Activated T-helper 1 cell treated with Interleukin-2 at 50 U/mL for 16 hours (primary cell): ENCODE measurements at places on chromosomes 3 and 15.

DNA sequence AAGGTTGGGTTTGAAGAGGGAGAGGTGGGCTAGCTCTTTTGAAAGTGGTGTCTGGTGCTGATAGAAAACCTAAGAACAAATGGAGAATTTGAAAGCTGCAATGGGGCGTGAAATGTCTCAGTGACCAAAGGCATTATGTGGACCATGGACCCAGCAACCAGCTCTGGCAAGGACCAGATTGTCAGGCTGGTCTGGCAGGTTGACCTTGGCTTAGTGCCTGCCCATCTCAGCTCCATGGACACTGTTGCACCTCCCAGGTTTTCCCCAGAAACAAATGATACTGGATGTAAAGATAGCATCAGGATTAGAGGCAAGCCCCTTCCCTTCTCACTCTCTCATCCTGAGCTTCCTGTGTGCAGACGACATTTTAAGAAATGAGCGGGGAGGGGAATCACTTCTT, 302.9 kb upstream of the LRRFIP2 start:
- DNase-seq, result no peak

GRCh38 chr15:30038667-30039523, 43.9 kb upstream of the GOLGA8J start:
- DNase-seq, result no peak

DNA sequence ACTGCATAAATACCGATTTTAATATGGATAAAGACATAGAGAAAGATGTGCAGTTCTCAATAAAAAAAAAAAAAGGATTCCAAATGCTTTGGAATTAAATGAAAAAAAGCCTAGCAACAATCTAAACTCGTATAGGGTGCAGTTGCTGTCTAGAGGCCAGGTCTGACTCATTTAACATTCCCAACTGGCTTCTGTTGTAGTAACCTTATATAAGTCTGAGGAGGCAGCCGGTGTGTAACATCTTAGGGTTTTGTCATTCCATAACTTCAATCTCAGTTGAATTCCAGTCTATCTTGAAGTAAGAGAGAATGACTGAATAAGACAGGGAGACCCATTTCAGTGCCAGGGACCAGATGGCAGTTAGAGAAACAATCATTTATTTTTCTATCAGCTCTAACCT, 6.5 kb downstream of the PDCD10 start:
- no peak for DNase-seq

DNA sequence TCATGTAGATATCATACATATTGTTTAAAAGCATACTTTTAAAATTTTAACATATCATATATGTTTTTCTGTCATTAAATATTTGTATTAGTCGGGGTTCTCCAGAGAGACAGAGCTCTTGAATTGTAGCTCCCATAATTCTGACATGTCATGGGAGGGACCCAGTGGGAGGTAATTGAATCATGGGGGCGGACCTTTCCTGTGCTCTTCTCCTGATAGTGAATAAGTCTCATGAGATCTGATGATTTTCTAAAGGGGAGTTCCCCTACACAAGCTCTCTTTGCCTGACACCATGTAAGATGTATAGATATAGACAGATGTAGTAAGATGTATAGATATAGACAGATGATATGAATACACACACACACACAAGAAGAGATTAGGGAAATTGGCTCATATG, 161.2 kb upstream of the ABI3BP start:
- DNase-seq, result no peak

GRCh38 chr15:48191574-48192225, at the start of gene CTXN2:
TSS of gene CTXN2 (plus strand) at chr15:48191665. CDS start at chr15:48201301, 9,636 bp downstream.
- no peak for DNase-seq

DNA sequence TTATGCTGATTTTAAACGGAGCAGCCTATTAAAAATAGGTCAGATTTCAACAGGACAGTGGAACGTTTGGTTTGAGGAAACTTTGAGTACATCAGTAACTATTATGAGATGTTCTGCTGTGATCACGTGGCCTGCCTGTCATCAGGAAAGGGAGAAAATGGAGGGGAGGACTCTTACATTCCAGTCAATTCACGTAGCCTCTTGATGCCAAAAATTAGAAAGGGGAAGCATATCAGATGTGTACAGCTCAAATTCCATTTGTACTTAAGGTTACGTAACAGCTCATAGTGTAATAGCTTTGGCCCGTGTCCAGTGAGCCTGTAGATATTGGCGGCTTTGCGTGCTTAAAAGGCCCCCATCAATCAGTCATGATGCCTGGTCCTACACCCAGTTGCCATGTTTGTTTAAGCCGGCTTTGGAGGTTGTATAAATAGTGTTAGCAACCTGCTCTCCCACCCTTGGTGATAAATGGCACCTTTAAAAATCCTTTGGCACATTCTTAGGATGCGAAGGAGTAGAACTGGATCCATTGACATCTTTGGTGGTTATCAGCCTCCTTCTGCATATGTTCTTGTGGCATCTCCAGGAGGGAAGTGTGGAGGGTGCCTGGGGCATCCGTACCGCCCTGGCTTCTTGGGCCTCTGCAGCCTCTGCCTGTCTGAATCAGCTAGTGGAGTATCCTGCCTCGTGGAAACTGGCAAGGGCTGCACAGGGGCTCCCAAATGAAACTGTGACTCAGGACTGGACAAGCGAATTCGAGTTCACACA, 163.9 kb downstream of the THSD4 start:
- no peak for DNase-seq

DNA sequence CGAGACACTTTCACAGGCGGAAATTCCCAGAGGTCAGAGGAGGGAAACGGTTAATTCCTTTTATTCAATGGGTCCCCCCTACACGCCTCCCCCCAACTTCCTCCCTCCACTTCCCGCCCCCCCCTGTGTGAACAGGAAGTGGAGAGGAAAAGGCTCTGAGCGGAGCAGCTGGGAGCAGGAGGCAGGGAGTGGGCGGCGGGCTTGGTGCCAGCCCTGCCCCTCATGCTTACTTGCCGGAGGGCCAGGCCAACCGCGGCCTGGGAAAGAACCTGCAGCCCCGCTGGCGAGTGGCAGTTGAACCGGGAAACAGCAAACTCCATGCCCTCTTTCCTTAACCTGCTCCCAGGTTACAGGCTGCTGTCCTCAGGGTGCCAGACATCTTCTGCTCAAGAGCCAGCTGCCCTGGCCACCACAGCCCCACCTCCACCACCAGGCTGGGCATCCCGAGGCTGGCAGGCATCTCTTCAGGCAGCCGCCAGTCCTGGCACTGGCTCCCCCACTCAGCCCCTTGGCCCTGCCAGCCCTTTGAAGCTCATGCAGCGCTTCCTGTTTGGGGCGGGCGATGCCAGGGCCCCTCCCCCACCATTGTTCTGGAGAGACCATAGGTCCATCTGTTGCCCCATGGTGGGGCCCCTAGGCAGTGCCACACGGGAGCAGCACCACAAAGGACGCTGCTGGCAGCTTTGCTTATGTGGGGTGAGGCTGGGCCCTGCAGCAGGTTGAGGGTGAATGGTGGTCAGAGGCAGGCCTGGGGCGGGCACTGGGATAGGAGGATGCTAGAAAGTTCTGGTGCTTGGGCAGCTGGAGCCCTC, 12.9 kb downstream of the VPS18 start:
- peak; percentile 45 for DNase-seq

DNA sequence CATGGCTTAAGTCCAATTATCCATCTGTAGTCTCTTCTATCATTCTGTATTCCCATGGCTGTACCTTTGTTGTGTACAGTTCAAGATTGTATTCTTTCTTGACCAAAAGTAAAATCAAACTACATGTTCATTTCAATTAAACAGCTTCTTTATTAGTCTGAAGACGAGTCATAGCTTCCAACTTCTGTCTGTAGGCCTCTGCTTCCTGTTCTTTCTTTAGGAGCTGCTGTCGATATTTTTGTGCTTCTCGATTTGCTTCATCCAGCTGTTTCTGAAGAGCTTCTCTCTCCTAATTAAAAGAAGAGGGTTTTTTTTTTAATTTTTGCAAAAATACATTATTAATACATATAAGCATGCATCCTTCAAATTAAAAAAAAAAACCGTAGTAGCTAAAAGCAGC, 13.0 kb upstream of the HDC start:
- DNase-seq, result no peak

DNA sequence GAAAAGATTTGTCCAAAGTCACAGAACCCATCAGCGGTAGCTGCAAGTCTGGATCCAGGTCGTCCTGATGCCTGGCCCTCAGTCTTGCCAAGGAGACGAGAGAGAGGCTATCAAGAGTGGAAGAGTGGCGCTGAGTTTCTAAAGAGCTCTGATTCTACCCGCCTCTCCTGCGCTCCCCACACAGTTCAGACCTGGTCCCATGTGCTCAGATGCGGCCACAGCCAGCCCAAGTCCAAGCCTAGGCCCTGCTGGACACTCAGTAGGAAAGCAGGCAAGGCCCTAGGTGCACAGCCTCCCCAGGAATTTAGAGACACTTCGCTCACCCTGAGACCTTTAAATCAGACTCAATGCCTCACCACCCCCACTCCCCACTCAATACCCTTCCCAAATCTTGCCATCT, 32.4 kb downstream of the CCDC12 start:
- DNase-seq, result no peak

DNA sequence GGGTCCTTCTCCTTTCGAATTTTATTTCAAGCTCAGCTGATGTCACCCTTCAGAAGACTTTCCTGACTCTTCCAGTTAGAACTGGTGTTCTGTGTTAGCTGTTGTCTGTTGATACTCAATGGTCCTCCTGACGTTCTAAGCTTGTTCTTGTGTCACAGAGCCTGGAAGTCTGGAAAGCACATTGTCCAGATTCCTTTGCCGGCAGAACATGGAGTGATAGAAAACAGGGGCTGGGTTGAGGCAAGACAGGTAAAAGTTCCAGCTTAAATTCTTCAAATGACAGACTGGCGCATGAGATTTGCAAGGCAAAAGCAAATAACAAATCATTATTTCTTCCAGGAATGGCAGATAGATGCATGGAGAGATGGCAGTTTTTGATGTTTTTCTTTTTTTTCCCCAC, 102.0 kb upstream of the CLSTN2 start:
- DNase-seq, result no peak

DNA sequence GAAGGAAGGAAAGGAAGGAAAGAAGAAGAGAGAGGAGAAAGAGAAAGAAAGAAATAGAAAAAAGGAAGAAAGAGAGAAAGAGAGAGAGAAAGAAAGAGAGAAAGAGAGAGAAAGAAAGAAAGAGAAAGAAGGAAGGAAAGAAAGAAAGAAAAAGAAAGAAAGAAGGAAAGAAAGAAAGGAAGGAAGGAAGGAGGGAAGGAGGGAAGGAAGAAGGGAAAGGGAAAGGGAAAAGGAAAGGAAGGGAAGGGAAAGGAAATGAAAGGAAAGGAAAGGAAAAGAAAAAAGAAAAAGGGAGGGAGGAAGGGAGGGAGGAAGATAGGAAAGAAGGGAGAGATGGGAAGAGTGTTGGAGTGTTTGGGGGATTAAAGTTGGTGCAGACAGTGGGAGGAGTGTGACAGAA, 450.1 kb downstream of the GBE1 start:
- no peak for DNase-seq

DNA sequence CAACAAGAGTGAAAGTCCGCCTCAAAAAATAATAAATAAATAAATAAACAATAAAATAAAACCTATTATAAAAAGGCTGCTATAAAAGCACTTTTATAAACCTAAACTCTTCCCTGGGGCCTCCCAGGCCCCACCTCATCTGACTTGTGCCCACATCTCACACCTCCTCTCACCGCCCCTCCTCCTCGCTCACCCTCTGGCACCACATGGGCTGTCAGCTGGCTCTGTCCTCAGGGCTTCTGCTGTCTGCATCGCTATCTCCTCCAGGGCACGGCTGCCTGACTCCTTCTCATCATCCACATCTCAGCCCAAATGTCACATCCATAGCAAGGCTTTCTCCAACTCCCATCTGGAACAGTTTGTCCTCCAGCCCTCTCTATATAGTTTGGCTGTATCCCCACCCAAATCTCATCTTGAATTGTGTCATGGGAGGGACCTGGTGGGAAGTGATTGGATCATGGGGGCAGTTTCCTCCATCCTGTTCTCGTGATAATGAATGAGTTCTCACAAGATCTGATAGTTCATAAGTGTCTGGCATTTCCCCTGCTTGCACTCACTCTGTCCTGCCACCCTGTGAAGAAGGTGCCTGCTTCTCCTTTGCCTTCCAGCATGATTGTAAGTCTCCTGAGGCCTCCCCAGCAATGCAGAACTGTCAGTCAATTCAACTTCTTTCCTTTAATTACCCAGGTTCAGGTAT, 8.8 kb upstream of the SH3BP5 start:
- DNase-seq, result no peak

DNA sequence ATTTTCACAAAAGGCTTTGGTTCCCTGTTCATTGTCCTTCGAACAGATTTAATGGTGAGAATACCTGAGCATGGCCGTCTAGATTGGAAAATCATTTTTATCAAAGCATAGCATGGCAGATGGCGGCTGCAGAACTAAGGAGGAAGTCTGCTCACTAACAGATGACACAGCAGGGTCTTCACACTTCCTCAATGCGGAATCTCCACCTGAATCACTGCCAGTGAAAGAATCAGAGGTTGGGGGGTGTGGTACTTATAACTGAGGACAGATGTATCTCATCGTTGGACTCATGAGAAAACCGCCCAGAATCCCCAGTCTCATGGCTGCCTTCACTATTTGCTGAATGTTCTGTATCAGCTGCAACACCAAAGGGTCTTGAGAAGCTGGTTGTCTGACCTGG, 31.6 kb upstream of the PYGO1 start:
- no peak for DNase-seq

GRCh38 chr15:80171787-80172186, 19.0 kb downstream of the FAH start:
- DNase-seq, result no peak

- DNase-seq, result no peak
These were observed 7.8 kb downstream of the DLL4 start for GRCh38 chr15:40936709-40937666.

DNA sequence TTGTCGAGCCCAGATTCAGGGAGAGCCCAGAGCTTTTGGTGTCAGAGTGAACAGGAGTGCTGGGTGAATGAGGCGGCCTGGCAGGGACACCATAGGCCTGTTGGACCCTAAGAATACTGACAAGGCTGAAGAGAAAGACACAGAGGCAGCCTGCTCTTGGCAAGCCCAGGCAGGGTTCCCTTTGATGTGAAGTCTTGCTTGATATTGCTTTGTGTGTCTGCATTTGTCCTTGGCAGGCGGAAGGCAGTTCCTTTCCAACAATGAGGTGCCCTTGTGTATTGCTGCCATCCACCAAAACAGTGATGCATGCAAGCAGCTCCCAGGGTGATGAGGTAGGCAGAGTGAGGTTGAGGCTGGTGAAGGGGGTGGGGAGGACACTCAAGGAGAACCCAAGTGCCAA, 152.7 kb upstream of the TSC22D2 start:
- no peak for DNase-seq
